Effector CD8-positive, alpha-beta T cell (primary cell): ENCODE measurements at places on chromosomes 11 and 22.

DNA sequence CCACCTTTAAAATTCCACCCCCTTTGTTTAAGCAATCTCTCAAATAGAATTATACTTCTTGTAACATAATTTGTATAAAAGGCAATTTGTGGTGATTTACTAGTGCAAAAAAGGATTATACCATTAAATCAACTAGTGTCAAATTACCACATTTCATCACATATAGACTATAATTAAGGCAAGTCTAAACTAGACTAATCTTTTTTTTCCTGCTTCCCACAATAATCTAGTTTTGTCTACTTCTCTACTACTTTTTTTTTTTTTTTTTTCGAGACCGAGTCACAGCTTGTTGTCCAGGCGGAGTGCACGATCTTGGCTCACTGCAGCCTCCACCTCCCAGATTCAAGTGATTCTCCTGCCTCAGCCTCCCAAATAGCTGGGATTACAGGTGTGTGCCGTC is 36.1 kb upstream of the FZD4 start:
- no peak for DNase-seq

DNA sequence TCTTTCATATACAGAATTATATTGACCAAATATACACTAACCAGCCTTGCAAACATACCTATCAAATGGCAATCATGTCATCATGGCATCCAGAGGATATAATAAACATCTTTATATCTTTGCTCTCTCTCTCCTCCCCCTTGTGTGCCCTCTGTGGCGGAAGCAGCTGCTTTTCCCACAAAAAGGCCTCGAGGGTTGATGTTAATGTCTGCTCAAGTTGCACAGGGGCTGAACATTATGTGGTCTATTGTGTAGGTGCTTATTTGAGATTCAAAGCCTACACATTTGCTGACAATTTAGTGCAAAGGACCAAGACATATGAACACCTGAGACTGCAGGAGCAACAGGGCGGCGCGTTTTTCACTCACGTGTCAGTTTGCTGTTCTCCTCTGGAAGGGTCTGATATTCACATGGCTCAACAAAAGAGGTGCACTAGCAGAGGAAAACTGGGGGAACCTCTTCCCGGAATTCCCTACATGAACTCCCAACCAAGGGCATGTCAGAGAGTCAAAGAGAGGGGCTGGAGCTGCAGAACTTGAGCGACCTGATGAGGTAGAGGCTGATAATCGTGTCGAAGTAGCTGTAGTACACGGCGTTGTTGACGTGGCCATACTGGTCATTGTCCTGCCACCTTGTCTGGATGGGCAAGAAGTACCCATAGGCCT is 138.8 kb downstream of the RCN1 start:
- no peak for DNase-seq

- DNase-seq = no peak
Observed at GRCh38 chr11:107743191-107743590, 31.3 kb upstream of the SLN start.

DNA sequence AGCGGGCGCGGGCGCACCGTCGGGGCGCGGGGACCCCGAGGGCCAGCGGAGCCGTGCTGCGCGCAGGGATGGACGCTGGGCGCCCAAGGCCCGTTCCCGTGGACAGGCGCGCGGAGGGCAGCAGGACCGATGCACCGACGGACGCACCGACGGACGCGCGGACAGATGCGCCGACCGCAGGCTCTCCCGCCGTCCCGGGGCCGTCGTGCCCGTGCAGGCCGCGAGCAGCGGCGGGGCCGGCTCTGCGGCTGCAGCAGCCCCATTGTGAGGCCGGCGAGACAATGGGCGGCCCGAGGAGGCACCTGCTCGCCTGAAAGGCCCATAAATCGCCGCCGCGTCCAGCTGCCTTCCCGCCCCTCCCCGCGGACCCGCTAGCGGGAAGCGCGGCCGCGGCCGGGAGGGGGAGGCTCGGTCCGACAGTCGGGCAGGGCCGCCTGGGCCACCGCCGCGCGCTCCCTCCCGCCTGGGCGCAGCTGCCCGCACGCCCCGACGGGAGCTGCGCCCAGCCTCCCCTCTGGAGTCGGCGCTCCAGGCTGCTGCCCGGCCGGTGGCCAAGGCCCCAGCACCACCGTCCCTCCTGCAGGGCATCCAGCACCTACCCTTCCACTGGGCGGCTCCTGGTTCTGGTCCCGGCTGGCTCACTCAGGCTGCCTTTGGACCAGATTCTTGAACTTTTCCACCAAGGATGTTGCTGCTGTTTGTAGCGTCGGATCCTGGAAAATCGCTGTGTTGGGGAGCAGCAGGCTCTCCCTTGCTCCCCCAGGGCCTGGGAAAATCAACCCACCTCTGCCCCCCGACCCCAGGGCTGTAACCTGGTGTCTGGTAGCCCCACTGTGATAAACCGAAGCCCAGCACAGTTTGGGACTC is 15.8 kb downstream of the CDKN1C start:
- DNase-seq = no peak

GRCh38 chr11:47020793-47021526 is 84.4 kb downstream of the CSTPP1 start:
- no peak for DNase-seq

- DNase-seq = no peak
Observed at GRCh38 chr22:47228767-47229166, 466.3 kb downstream of the TBC1D22A start.

GRCh38 chr11:113839842-113840241 is 35.5 kb downstream of the USP28 start:
- DNase-seq = no peak

GRCh38 chr11:44326615-44327475 is 16.9 kb upstream of the ALX4 start:
- DNase-seq = no peak

DNA sequence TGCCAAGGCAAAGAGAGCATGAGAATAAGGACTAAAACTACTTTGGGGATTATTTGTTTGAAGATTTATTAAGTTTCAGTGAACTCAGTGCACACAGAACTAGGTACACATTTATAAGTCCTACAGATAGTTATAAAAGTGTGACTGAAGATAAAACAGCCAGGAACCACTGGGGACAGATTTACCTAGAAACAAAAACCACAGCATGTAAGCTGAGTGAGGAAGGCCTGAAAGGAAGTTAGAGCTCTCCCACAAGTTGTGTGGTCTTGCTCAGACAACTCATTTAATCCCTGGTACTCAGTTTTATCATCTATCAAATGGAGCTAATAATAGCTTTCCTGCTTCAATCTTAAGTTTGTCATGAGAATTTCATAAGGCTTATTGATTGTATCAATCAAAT is 311.2 kb upstream of the FAT3 start:
- DNase-seq = no peak

DNA sequence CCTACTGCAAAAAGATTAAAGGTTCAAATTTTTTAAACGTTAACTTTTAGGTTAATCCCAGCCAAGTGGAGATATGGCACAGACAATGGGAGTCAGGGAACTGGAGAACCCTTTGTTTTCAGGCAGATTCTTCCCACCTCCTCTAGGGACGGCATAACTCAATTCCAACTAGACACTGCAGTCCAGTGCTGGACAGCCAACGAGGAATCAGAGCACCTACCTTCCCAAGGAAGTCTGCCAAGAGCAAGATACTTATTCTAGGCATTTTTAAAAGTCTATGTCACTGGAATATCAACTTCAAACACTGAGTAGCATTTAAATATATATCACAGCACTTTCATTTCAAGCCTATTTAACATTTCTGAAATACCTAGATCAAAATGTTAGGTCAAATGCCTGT is 7.3 kb downstream of the CADM1 start:
- no peak for DNase-seq

DNA sequence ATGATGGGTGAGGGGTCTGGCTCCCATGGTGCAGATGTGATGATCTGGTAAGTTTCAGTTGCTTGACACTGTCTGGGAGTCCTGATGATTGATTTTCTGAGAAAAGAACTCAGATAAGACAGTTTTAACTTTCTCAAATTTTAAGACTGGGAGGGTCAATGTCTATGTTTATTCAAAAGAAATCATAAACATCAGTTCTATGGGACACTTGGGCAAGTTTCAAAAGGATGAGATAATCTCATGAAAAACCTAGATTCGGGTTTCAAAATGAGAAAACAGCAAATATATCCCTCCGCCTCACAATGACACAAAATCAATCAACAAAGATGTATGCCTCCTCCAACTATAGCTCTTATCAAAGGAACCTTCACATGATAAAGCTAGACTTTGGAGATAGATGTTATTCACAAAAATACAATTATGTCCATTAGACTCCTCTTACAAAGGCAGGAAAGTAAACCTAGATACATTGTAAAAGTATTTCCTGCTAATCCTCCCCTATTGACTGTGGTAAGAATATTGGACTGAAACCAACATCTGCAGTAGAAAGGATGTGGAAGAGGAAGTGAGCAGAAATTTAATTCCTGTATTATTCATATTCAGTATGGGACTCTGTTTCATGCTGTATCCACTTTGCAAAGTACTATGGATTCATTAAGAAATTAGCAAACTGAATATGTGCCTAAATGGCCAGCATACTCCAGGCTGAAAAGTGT is 21.6 kb downstream of the SVIP start:
- no peak for DNase-seq

GRCh38 chr22:50112151-50113118 is 22.6 kb downstream of the MOV10L1 start:
- DNase-seq = no peak

DNA sequence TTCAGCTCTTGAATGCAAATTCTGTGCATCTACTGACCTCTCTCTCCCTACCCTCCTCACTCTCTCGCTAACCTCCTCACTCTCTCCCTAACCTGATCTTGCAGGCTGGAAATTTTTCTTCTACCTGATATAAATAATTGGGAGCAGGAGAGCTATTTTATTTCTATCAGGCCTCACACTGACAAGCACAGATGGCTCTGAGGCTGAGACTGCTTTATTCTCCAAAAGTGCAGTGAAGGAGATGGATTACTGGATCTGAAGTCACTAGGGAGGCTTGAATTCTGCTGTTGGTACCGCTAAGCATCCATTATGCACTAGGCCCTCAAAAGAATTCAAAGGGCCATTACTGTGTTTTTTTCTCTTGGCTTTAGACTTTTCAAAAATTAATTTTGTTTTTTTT is 19.4 kb upstream of the LDHA start:
- no peak for DNase-seq

DNA sequence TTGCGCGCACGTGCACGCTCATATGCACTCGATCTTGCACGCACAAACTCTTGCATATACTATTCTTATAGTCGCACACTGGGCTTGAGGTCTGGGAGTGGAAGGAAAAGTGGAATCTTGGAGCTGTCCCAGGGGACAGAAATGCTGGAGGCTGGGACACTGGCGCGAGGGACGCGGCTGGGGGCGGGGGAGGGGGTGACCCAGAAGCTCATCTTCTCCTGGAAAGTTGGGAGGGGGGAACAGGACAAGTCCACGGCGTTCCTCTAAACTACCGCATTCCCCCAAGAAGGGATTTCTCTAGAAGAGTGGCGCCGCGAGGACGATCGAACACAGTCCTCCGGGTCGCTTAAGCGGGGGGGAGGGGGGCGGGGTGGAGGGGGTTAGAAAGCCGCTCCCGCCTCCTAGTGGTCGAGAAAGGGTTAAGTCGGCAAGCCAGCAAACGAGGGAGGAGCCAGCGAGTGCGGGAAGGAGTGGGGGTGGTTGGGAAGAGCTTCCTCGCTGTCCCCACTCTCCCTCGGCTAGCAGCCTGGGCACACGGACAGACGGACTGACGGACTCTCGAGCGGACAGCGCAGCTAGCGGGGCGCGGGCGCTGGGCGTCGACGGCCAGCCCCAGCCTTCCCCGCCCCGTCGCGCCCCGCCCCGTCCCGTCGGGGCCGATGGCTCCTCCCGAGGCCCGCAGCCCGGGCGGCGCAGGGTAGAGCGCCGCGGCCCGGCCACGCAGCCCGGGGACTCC is at the start of gene RTN4RL2:
Gene RTN4RL2 (plus strand): TSS at position 507 of the 736 bp plus-strand sequence. CDS start 338 bp downstream, outside the sequence.
- no peak for DNase-seq

DNA sequence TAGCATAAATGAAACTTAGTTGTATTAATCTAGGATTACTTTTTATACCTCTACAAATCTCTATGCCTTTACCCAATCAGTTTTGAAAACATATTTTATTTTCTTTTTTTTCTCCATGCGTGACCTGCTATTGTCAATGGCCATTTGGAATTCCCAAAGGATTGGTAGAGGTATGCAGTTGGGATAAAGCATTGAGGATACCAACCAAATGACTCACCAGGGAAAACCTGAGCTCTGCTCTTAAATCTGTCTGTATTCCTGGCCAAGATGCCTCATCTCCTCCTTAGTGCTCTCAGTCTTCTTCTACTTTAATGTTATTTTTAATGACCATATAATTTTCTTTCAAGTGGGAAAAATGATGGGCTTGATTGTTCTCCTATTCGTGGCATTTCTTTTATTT is 61.9 kb downstream of the EHF start:
- DNase-seq = no peak

GRCh38 chr11:2830030-2830812 is 55.4 kb downstream of the CDKN1C start:
- DNase-seq = no peak

DNA sequence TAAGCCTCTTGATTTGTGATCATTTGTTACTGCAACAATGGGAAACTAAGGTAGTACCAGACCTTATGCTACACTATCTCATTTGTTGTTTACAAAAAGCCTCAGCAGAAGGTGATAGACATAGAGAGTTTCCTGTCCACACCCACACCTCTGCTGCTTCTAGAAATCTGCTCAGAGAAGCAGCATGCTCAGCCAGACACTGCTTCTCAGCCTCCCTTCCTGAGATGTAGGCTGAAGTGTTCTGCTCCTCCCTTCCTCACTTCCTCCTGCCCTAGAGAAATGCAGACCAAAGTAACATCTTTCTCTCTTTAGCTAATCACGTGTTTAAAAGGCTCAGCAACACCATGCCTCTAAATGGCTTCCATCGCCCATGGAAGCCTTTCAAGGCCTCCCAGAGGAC is 88.4 kb downstream of the SLC1A2 start:
- no peak for DNase-seq

GRCh38 chr22:49310354-49310753 is 517.3 kb downstream of the BRD1 start:
- DNase-seq = no peak

DNA sequence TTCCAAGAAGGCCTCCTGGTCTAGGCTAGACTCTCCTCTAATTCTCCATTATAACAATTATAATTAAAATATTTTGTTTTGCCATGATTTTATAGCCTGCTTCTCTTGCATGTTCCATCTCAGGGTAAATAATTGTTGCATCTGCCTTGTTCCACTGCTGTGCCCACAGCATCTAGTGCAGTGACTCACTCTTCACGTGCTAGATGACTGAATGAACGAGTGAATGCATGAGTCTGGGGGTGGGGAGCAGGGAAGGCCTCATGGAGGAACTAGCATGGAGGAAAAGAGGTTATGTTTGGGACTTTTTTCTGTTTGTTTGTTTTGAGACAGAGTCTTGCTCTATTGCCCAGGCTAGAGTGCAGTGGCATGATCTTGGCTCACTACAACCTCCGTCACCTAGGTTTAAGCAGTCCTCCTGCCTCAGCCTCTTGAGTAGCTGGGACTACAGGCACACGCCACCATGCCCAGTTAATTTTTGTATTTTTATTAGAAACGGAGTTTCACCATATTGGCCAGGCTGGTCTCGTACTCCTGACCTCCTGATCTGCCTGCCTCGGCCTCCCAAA is 5.2 kb upstream of the OAF start:
- no peak for DNase-seq
